GM12892 (cell line): ENCODE measurements at places on chromosomes 3 and 15.

- no peak for DNase-seq
These were observed 36.4 kb downstream of the ST8SIA2 start for GRCh38 chr15:92430069-92430440.

DNA sequence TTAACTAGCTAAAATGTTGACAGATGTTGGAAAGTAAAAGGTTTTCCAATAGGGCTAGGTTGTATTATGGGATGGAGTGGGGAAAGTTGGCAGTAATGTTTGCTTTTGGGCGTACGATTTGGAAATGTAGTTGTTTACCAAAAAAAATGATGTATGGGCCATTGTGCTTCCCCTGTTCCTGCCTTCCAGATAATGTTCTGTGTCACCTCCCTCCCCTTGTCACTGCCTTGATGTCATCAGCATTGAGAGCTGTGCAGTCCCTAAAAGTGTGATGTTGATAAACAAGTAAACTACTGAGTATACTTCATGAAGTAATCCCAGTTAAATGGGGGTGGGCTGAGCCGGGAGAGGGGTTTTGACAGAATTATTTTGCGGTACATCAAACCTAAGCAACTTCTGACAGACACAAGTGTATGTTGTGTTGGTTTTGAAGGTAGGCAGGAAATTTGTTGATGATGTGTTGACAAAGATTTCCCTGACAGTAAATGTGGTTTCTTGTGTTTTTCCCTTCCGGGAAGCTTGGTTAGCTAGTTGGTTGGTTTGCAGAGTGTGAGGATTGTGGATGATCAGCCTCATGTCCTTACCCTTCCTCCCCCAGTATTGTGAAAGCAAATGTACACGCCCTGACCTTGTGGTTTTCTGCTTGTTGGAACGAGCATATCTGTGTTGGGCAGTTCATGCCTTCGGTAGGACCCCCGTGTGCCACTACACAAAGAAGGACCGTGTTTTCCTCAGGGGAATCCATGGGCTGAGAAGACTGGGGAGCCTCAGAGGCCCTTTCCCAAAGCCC lies 87.3 kb downstream of the PGPEP1L start:
- DNase-seq: no peak

DNA sequence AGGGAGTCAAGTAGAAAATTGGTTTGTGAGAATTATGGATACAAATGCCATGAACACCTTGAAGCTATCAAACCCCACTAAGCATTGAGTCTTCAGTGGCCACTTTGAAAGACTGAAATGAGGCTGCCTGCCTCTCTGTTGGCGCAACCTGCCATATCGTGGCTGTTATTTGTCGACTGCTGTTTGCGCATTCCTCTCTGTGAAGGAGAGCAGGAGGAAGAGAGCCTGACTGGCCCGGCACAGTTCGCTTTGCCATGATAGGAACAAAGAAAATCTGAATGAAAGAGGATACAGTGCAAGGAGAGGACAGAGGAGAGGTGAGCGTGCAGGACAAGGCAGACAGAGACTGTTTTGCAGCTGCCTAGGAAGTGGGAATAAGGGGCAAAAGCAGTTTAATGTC lies 289.4 kb downstream of the RYR3 start:
- no peak for DNase-seq

GRCh38 chr15:95259965-95260364 lies 1028.6 kb downstream of the MCTP2 start:
- DNase-seq: no peak

DNA sequence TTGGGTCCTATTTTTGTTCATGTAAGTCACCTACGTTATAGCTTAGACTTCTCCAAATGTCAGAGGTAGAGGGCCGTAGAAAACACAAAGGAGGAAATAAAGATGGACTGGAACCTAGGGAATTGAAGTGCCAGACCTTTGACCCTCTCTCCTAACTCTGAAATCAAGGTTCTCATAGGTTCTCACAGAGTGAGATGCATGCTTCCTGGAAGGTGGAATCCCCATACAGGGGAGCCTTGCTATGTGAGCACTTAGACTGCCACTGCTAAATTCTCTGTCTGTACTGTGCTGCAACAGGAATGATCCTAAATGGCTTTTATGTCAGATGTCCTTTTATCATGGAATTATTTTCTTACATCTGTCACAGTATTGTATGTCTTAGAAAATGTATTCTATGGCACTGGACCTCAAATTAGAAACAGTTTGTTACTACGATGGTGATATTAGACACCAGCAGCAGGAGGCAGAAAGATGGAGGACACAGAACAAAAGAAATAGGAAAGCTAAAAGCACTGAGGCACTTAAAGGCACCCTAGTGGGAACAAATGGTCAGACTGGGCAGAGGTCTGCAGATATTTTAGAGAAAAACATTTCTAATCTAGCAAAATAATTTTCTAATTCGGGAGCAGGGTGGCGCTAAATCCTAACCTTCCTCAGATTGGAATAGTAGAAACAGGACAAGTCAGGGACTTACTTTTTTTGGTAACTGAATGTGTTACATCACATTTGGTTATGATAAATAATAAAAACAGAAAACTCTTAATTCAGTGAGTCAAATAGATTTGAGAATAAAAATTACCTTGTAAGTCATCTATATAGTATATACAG lies 60.2 kb upstream of the CDAN1 start:
- DNase-seq: no peak

GRCh38 chr3:87468938-87469337 lies 192.6 kb upstream of the POU1F1 start:
- no peak for DNase-seq

- no peak for DNase-seq
These were observed 16.1 kb downstream of the ISY1 start for GRCh38 chr3:129144786-129145185.

DNA sequence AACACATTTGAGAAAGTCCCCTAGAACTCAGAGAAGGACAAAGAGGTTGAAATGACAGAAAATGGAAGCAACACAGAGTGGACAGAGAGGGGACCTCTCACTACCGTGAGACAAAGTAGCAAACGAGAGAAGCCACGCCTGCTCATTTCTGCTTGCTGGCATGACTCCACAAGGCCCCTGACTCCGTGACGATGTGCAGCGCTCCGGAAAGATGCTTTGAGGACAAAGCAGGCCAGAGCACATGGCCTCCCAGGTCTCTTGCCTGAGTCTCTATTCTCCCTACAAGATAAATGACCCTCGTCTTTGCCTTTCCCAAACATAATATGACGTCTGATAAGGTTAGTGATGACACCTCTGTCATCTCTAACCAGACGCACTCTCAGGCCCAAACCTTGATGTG lies 63.8 kb upstream of the CTSH start:
- DNase-seq: no peak

GRCh38 chr3:14564741-14565140 lies 24.6 kb upstream of the GRIP2 start:
- DNase-seq: no peak

GRCh38 chr15:89899951-89900567 lies 6.3 kb upstream of the AP3S2 start:
- DNase-seq: no peak

DNA sequence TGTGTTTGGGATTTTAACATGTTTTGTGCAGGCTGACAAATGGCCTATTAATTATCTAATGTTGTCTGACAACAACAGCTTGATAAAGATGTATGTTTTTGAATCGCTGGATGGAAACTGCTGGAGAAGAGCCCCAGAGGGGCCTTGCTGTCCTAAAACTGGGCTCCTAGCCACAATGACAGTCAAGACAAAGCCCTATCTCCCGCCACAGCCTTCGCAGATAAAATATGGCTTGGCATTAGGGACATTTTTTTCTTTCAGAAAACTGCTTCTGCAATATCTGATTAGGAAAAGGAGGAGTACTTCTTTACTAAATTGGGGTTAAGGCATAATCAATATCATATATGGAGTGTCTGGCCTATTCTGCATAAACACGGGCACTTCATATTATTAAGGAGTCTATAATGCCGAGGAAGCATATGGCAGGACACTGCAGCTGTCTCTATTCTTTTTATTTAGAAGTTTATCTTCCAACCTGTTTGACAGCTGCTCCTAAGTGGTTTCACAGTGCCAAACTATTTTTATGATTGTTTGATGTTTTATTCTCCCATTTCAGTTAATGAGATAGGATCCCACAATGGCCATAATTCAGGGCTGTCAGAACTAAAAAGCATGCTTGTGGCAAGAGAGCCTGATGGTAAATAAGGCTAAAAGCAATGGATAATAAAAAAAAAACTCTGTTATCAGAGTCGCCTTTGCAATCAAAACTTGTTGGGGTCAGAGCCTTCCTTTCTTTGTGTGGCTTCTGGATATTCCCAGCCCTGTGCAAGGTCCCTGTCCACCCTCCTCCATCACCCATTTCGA lies 210.1 kb downstream of the MECOM start:
- no peak for DNase-seq

DNA sequence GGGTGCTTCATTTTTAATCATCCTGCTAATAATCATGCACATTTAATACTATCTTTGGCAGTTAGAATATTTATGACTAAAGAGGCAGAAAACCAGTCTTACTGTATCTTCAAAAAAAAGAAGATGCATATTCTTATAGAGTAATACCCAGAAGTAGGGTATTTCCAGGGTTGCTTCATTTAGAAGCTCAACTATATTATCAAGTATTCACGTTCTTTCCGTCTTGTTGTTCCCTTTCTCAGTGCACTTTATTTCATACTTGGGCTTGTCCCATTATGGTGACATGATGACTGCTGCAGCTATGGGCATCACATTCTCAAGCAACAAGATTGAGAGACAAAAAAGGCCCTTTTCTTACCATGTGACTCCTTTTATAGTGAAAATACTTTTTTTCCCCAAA lies 96.8 kb upstream of the ASB14 start:
- DNase-seq: no peak

- DNase-seq: no peak
These were observed 40.5 kb upstream of the ROPN1 start for GRCh38 chr3:124032311-124032880.

- no peak for DNase-seq
These were observed 3.1 kb downstream of the CMC1 start for GRCh38 chr3:28244491-28244890.

DNA sequence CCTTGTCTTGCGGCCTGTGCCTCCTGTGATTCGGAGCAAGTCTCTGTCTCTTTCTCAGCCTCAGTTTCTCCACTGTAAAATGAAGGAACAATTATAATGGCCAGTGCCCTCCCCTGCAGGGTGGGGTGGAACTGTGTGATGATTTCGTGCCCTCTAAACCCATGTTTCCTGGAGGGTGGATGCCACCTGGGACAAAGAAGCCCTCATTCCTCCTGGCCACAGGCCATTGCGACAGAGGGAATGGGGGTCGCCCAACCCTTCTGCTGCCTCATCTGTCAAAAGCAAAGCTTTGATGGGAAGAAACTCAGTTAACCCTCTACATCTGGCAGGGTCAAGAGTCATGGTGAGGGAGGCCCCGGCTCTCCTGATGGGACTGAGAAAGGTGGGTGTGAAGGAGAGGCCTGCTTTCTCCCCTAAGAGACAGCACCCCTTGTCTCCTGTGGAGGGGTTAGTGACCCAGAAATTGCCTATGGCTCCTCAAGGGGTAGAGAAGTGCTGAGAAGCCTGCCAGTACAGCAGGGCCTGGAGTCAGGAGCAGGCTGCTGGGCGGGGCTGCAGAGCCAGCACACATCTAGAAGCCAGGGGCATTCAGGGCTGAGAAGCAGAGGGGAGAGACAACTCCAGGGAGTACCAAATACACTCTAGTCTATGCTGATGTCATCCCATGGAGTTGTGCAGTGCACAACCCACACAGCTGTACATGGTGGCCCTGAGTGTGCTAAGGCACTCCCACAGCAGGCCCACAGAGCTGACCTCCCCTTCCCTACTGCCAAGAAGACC lies 61.0 kb downstream of the PLXNA1 start:
- DNase-seq: no peak

DNA sequence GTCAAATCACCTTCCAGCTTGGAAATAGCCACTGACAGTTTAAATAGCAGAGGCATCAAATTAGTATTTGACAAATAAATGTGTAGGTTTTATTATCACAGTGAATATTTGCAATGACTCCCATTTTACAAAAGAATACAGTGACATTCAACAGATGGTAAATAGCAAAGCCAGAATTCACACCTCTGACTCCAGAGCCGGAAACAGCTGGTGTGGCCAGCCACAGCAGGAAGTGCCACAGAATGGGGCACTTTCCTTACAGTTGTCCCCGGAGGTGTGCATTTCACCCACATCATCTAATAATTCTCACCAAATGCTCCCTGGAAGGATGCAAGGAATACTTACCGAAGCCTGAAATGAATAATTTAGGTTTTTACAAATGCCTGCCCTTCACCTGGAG lies 295.7 kb upstream of the WNT5A start:
- DNase-seq: no peak

GRCh38 chr3:183298701-183299153 lies 45.7 kb downstream of the B3GNT5 start:
- DNase-seq: no peak

- DNase-seq: no peak
These were observed 126.4 kb downstream of the OXSM start for GRCh38 chr3:25916321-25916720.

DNA sequence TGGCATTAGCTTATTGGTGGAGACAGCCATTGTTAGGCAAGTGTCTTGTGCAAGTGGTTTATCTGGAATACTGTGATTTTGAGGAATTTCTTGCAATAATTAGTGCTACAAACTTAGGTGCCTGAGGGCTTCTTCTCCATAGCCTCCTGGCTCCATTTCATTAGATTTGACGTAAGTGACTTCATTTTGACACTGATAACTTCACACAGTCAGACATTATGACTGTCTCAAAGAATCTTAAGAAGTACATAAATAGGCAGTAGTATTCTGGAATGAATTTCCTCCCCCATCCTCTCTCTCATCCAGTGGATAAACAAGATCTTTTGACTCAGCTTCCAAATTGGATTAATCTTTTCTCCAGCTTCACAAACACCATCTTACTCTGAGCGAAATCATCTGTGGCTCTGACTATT lies 19.0 kb downstream of the ARL14 start:
- DNase-seq: no peak

GRCh38 chr3:155554777-155555451 lies 190.0 kb downstream of the PLCH1 start:
- DNase-seq: no peak

GRCh38 chr3:127823426-127823857 lies 1.1 kb upstream of the MGLL start:
- no peak for DNase-seq

GRCh38 chr15:29124581-29125381 lies 144.8 kb downstream of the NSMCE3 start:
- no peak for DNase-seq

DNA sequence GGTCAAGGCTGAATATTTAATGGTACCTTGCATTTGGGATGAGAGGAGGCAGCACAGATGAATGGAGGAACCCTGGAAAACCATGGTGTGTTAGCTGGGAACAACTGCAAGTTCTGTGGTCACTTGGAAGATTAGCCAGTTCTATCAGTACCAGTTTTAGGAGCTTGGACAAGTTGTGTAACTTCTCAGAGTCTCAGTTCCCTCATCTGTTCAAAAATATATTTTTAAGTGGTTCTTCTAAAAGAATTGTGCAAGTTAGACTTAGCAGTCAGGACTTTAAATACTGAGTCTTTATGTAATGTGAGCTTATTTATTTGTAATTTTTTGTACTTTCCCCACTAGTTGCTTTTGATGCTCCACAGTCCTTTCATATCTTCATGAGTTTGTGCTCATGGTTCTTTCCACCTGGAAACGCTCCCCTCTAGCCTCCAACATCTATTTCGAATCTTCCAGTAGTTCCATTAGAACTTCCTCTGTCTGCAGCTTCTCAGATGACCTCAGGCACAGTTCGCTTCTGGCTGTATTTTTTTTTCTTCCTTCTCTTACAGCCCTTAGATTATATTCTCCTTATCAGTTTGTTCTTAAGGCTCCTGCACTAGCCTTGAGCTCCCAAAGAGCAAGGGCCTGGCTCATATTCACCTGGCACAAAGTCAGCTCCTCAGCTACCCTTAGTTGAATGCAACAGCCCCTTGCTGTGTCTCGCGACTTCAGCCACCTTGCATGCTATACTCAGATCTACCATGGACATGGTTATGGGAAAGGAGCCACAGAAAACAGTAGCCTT lies 27.1 kb downstream of the ITPR1 start:
- DNase-seq: no peak

GRCh38 chr15:40633178-40633577 lies 39.1 kb downstream of the KNL1 start:
- DNase-seq: no peak
